ENCODE measurements at places on chromosomes 1 and 21.
A peak's percentile ranks its signal among the peaks of the same experiment; 100 is the strongest.

DNA sequence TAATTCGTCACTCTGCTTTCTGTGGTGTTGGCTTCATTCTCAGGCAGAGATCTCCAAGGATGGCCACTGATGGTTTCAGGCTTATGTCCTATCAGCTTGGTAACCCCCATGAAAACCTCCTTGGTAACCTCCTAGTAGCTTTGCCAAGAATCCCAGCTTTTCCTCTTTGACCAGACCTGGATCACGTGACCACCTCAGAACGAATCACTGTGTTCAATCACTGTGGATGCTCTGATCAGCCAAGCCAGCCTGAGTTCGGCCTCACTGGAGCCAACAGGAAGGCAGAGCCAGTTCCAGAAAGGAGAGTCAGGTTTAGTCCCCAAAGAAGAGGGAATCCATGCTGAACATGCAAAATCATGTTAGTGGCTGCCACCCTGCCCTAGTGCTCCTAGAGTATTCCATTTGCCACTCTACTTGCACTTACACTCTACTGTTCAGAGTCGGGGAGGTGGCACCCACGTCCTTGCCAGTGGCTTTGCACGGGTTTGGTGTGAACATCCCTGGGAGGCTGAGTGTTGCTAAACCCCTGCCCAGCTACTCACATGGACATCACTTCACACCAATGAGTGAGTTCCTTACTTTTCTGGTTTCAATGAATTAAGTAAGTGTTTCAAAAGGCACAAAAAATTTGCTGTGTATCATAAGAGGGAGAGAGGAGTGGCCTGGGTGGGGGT, 33.5 kb upstream of the SSBP3 start:
- no peak overlapping the region for H3K27ac ChIP-seq
- H3K36me3 ChIP-seq = no peaks in the 10 kb centered on the region
- DNase-seq = no peak

GRCh38 chr1:181208967-181209366, 120.5 kb downstream of the IER5 start:
- H3K4me1 ChIP-seq = no peaks in the 10 kb centered on the region
- DNase-seq = no peak
- H3K36me3 ChIP-seq = no peaks in the 10 kb centered on the region
- H3K27ac ChIP-seq = no peak overlapping the region
- H3K4me3 ChIP-seq = no peak overlapping the region

GRCh38 chr1:110874324-110875215, 1.6 kb downstream of the CD53 start:
- no peaks in the 10 kb centered on the region for H3K4me1 ChIP-seq
- no peaks in the 10 kb centered on the region for H3K36me3 ChIP-seq
- DNase-seq = no peak
- peak overlapping the region; percentile 29 for H3K27ac ChIP-seq
- H3K27me3 ChIP-seq = no peaks in the 10 kb centered on the region
- H3K4me3 ChIP-seq = no peak overlapping the region

DNA sequence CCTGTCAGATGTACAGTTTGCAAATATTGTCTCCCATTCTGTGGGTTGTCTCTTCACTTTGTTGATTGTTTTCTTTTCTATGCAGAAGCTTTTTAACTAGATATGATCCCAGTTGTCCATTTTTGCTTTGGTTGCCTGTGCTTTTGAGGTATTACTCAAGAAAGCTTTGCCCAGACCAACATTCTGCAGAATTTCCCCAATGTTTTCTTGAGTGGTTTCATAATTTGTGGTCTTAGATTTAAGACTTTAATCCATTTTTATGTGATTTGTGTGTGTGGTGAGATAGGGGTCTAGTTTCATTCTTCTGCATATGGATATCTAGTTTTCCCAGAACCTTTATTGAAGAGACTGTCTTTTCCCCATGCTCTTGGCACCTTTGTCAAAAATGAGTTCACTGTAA, 116.9 kb downstream of the DUSP10 start:
- H3K4me3 ChIP-seq = no peak overlapping the region
- no peaks in the 10 kb centered on the region for H3K36me3 ChIP-seq
- no peak overlapping the region for H3K27ac ChIP-seq
- no peaks in the 10 kb centered on the region for H3K27me3 ChIP-seq

- H3K36me3 ChIP-seq = no peaks in the 10 kb centered on the region
- no peak overlapping the region for H3K27ac ChIP-seq
- DNase-seq = no peak
These were observed 128.6 kb downstream of the LHX4 start for GRCh38 chr1:180358649-180359048.

DNA sequence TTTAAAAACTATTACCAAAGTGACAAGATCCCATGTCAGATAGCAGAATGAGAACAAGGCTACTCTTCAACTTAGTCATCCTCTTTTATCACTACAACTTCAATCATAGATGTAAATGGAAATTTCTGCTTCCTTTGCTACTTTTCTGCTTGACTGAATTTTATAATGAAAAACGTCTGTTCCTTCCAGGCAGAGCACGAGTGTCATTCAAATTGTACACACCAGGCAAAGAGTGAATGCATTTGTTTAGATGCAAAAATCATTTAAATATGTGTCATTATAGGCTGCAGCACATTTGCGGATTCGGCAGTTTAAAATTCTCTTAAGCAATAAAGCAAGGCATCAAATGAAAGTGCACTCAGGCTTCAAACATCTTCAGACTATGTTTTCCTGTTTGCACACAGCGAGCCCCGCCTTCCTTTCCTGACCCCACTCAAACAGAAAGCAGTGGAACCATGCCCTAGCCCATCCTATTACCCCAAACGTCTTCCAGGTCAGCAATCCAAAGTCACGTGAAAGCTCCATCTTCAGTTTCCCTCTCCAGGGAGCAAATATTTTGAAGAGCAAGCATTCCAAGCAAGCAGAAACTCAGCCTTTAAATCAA, 99.6 kb downstream of the APP start:
- DNase-seq = no peak
- no peaks in the 10 kb centered on the region for H3K36me3 ChIP-seq
- H3K4me1 ChIP-seq = peaks cover 24% of the 10 kb centered on the region

DNA sequence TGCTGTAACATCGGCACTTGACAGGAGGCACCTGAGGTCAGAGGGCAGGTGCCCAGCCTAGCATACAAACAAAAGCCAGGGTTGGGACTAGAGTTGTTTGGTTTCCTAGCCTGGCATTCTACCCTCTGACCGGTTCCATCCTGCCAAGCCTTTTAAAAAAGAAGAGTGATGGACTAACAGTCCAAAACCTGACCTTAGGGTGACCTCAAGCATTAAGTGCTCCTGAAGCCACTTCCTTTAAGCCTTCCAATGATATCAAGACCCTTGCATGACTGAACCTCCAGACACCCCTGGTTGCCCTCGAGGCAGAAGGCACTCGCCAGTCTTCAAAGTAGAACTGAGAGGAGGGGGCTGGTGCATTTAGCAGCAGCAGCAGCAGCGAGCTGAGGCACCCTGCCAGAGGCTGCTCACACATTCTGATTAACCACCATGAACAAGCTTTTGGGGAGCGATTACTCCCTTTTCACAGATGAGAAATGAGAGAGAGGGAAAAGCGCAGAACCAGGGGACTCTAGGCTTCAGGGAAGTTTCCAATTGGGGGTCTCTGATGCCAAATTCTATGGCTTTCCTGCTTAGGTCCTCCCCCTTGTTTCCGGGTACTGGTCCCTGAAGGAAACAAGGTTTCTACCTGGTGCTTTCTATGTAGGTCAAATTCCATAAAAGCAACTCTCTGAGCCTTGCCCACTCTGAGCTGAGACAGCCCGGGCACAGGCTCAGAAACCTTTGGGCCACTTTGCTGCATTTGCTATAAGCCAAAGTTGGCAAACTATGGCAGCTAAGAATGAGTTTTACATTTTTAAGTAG, 9.2 kb downstream of the SLC2A1 start:
- no peak overlapping the region for H3K27ac ChIP-seq
- DNase-seq = no peak
- H3K4me1 ChIP-seq = peaks cover 80% of the 10 kb centered on the region
- H3K36me3 ChIP-seq = no peaks in the 10 kb centered on the region
- no peak overlapping the region for H3K4me3 ChIP-seq

GRCh38 chr1:33762109-33762830, 101.6 kb upstream of the HMGB4 start:
- no peaks in the 10 kb centered on the region for H3K27me3 ChIP-seq
- DNase-seq = no peak
- H3K4me3 ChIP-seq = no peak overlapping the region
- no peak overlapping the region for H3K27ac ChIP-seq
- H3K4me1 ChIP-seq = peaks cover 5% of the 10 kb centered on the region

GRCh38 chr1:11649237-11649623, 5.0 kb downstream of the FBXO2 start:
- no peak overlapping the region for H3K27ac ChIP-seq
- no peak for DNase-seq
- no peaks in the 10 kb centered on the region for H3K36me3 ChIP-seq
- peaks cover 9% of the 10 kb centered on the region for H3K27me3 ChIP-seq

GRCh38 chr1:181501612-181502011, 18.3 kb downstream of the CACNA1E start:
- H3K27ac ChIP-seq = no peak overlapping the region
- no peak overlapping the region for H3K4me3 ChIP-seq
- H3K4me1 ChIP-seq = no peaks in the 10 kb centered on the region

GRCh38 chr1:231938711-231939110, 312.1 kb downstream of the DISC1 start:
- H3K27me3 ChIP-seq = no peaks in the 10 kb centered on the region
- peaks cover 15% of the 10 kb centered on the region for H3K4me1 ChIP-seq
- no peak overlapping the region for H3K27ac ChIP-seq
- no peaks in the 10 kb centered on the region for H3K36me3 ChIP-seq

DNA sequence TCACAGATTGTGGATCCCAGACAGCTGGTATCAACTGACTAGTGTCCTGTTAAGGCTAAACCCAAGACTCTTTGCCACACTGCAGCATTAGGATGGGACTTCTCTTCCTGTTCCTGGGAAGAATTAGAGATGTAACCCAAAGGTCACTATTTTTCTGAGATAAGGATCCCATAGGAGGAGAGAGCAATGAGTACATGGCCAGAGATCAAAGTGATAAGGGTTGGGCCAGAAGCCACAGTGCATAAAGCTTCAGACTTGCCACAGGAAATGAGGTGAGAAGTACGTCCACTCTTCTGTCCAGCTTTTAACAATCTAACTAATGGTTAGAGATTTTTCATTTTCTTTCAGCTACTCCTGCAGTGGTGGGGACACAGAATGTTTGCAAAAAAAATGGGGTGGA, at the start of gene HSD3B1:
Gene HSD3B1 (plus strand): TSS at position 270 of the 400 bp plus-strand sequence. CDS start 267 bp downstream, outside the sequence.
- no peaks in the 10 kb centered on the region for H3K27me3 ChIP-seq
- no peak within 1 kb of the TSS for H3K27ac ChIP-seq
- no peaks in the 10 kb centered on the region for H3K36me3 ChIP-seq
- no peak for DNase-seq
- H3K4me3 ChIP-seq = no peak within 1 kb of the TSS
- H3K4me1 ChIP-seq = no peaks in the 10 kb centered on the region

DNA sequence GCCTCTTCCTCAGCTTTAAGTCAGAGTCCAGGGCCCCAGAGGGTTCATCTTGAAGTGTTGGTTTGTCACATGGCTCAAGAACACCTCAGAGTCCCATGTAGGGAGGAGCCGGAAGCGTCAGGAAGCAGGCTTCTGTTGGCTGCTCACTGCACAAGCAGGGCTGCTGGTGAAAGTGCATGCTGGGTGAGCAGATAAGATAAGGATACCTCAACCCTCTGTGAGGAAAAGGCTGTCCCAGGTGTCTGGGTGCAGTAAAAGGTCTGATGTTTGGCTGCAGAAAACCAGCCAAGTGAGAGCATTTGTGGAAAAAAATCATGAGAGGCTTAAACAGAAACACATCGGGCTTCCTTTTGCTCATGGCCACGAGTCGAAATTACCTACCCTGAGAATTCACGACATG, 6.2 kb upstream of the TEX35 start:
- H3K36me3 ChIP-seq = no peaks in the 10 kb centered on the region
- no peak overlapping the region for H3K27ac ChIP-seq
- no peak for DNase-seq
- no peaks in the 10 kb centered on the region for H3K27me3 ChIP-seq
- peaks cover 4% of the 10 kb centered on the region for H3K4me1 ChIP-seq

DNA sequence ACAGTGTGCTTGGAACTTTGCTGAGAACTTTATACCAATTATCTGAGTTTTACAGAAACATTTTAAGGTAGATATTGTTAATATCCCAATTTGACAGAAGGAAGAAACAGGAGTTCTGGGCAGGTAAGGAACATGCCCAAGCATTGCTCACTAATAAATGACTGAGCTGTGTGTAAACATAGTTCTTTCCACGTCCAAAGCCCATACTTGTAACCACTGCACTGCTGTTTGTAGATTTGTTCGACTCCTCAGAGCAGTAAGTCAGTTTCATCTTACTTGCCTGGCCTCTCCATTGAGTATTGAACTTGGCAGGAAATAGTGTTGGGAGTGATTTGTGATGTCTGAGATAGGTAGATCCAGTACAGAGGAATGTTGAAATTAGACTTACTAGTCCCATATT, 335.1 kb downstream of the KIF26B start:
- no peak for DNase-seq
- H3K4me1 ChIP-seq = no peaks in the 10 kb centered on the region
- no peaks in the 10 kb centered on the region for H3K27me3 ChIP-seq
- no peaks in the 10 kb centered on the region for H3K36me3 ChIP-seq
- H3K4me3 ChIP-seq = no peak overlapping the region

DNA sequence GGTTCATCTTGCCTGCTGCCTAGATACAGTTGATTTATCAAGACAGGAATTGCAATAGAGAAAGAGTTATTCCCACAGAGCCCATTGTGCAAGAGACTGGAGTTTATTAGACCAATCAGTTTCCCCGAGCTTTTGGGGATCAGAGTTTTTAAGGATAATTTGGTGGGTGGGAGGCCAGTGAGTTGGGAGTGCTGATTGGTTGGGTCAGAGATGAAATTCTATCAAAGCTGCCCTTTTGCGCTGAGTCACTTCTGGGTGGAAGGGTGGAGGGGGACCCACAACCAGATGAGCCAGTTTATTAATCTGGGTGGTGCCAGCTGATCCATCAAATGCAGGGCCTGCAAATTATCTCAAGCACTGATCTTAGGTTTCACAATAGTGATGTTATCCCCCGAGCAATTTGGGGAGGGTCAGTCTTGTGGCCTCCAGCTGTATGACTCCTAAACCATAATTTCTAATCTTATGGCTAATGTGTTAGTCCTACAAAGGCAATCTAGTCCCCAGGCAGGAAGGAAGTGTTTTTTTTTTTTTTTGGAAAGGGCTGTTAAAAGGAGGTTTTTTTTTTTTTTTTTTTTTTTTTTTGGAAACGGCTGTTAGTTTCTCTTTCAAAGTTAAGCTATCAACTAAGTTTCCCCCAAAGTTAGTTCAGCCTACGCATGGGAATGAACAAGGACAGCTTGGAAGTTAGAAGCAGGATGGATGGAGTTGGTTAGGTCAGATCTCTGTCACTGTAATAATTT, 7.4 kb downstream of the SLC16A4 start:
- peaks cover 22% of the 10 kb centered on the region for H3K4me1 ChIP-seq
- DNase-seq = no peak
- H3K36me3 ChIP-seq = no peaks in the 10 kb centered on the region
- H3K27me3 ChIP-seq = no peaks in the 10 kb centered on the region

- DNase-seq = no peak
- H3K27me3 ChIP-seq = no peaks in the 10 kb centered on the region
- peaks cover 14% of the 10 kb centered on the region for H3K4me1 ChIP-seq
These were observed at the start of gene TMCO4 for GRCh38 chr1:19799230-19800075. Gene TMCO4 (minus strand): TSS chr1:19799916. CDS start chr1:19780758, 19,158 bp downstream.
